ENCODE measurements at places on chromosomes 3 and 15. TPM values are rescaled to one million over a fixed set of nuclear protein-coding genes. Genes with fewer than 3 reads are reported as not detected.

GRCh38 chr3:163562625-163563024 is 1515.7 kb downstream of the SI start:
- H3K27ac ChIP-seq = no peak overlapping the region
- no peaks in the 10 kb centered on the region for H3K4me1 ChIP-seq
- DNase-seq = no peak
- no peaks in the 10 kb centered on the region for H3K36me3 ChIP-seq

DNA sequence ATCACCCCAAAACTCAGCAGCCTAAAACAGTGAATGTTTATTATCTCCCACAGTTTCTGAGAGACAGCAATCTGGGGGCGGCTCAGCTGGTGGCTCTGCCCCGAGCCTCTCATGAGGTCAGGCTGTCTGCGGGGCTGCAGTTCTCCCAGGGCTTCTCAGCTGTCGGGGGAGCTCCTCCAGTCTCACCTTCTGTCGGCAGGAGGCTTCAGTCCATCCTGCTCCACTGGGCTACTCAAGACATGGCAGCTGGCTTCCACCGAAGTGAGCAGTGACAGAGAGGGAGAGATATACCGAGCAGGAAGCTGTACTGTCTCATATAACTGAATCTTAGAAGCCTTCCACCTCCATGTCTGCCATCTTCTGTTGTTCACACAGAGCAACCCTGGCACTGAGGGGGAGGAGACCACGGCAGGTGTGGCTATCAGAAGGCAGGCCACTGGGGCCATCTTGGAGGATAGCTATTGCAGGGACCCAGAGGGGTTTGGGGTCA is 72.8 kb upstream of the ITGA11 start:
- no peak for DNase-seq
- H3K27ac ChIP-seq = no peak overlapping the region
- no peaks in the 10 kb centered on the region for H3K27me3 ChIP-seq
- H3K36me3 ChIP-seq = no peaks in the 10 kb centered on the region
- no peaks in the 10 kb centered on the region for H3K4me1 ChIP-seq
- H3K4me3 ChIP-seq = no peak overlapping the region

GRCh38 chr15:31483986-31484951 is 157.6 kb downstream of the KLF13 start:
- H3K27ac ChIP-seq = no peak overlapping the region
- no peaks in the 10 kb centered on the region for H3K4me1 ChIP-seq
- H3K27me3 ChIP-seq = peaks cover 18% of the 10 kb centered on the region
- no peak overlapping the region for H3K4me3 ChIP-seq

DNA sequence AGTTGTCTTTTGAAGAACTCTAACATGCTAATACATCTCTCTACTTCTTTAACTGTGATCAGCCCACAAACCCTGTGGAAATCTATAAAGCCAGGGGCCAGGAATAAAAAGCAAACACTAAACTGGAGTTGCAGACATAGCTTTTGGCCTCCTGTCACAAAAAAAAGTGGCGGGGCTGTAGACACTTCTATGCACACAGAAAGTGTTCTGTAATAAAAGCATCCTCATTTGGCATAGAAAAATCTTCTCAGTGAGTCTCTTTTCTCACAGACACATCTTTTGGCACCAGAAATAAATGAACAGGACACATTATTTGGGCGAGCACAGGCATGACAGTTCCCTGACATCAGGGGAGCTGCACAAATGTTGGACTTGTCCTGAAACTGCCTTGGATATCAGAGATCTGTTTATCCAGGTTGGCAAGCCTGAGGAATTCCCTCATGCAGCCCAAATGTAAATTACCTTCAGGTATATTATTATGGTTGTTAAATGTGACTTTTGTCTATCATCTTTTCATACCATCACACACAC is 355.4 kb downstream of the FGF12 start:
- no peak for DNase-seq
- H3K27ac ChIP-seq = no peak overlapping the region
- H3K4me1 ChIP-seq = peaks cover 10% of the 10 kb centered on the region

DNA sequence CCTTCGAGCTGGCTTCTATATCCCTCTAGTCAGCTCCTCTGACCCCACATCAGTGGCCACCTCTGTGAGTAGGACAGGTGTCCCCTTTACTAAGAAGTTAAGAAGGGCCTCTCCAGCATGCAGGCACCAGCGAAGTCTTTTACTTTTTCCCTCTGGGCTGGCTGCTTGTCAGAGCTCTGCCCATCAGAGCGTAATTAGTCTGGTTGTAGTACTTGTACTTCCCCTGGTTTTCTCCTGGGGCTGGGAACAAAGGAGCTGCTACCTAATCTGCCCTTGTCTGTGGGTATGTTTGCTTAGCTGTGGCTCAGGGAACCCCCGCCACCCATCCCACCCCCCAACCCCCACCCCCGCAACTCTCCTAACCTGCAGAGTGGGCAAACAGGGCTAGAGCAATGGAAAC is 27.4 kb upstream of the ALPK3 start:
- H3K27me3 ChIP-seq = no peaks in the 10 kb centered on the region
- H3K4me3 ChIP-seq = no peak overlapping the region
- H3K36me3 ChIP-seq = peaks cover 31% of the 10 kb centered on the region
- DNase-seq = peak; percentile 33
- peaks cover 5% of the 10 kb centered on the region for H3K4me1 ChIP-seq
- H3K27ac ChIP-seq = no peak overlapping the region

DNA sequence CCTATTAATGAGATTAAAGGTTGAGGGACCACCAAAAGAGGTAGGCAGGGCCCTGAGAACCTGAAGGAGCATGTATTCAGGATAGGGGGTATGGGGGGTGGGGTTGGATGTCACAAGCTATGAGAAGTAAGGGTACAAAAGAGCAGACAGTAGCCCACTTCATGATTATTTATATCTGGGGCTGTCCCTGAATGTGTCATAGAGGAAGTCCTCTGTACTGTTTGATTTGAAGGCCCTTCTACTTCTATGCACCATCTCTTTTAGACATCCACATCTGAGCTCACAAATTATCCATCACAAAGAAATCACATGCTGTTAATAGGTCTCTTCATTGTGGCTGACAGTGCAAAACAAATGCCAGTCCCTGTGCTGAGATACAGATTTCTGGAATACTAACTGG is 68.6 kb downstream of the FHIT start:
- no peak for DNase-seq
- H3K27me3 ChIP-seq = no peaks in the 10 kb centered on the region
- no peaks in the 10 kb centered on the region for H3K36me3 ChIP-seq
- no peak overlapping the region for H3K27ac ChIP-seq
- no peak overlapping the region for H3K4me3 ChIP-seq
- no peaks in the 10 kb centered on the region for H3K4me1 ChIP-seq

GRCh38 chr3:195048059-195048905 is 222.7 kb downstream of the XXYLT1 start:
- H3K36me3 ChIP-seq = no peaks in the 10 kb centered on the region
- H3K4me1 ChIP-seq = no peaks in the 10 kb centered on the region
- H3K27ac ChIP-seq = no peak overlapping the region
- no peaks in the 10 kb centered on the region for H3K27me3 ChIP-seq
- no peak overlapping the region for H3K4me3 ChIP-seq

- no peak overlapping the region for H3K27ac ChIP-seq
- no peak for DNase-seq
- H3K36me3 ChIP-seq = no peaks in the 10 kb centered on the region
- H3K27me3 ChIP-seq = no peaks in the 10 kb centered on the region
Observed at GRCh38 chr15:68617001-68617400, 38.2 kb downstream of the CORO2B start.

The ARGFX gene
- not detected for total RNA-seq

The NR1I2 gene
- 0.32 TPM for total RNA-seq

The LRRC3B gene
- total RNA-seq = not detected

Measured in adrenal gland (tissue), 19 donors.